ENCODE measurements at places on chromosomes 1 and 21.

GRCh38 chr1:54046671-54047383 lies 6.2 kb downstream of the TMEM59 start:
- no peak for DNase-seq

DNA sequence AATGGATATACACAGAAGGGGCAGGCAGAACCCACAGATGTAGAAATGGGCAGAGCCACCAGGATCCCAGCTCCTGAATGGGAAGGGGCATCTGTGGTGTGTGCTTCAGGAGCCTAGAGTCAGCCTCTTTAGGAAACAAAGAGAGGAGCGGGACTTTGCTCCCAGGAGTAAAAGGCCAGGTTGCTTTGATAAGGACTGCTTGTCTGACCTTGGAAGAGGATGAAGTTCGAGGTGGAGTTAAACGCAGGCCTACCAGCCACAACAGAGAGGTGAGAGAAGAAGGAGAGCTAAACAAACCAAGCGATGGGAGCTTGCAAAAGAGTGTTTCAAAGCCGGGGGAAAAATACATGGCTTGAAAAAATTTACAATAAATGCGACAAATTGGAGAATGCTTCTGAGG lies 49.9 kb upstream of the TMPRSS2 start:
- DNase-seq = no peak

- DNase-seq = no peak
Observed at GRCh38 chr1:101165532-101165931, 71.3 kb upstream of the S1PR1 start.

GRCh38 chr1:16440470-16441281 lies at the start of gene NECAP2:
Gene NECAP2 (plus strand): TSS chr1:16440724. CDS start chr1:16440762, 38 bp downstream.
- peak; percentile 89 for DNase-seq

DNA sequence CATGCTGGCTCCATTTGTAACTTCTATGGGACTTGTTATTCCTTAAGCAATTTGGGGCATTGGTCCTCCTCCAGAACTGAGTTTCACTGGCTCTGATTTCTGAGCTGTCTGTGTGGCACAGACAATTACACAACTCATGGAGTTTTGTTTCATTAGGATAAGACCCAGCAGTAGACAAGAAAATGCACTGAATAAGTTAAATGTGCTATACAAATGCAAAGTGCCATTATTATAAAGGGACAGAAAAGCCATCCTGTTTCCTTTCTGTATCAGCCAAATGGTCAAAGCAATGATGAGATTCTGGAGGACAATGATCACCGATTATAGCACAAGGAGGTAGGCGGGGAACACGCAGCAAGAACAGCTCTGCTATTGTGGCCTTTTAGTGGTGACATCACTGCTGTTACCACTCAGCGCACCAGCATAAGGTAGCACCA lies 81.9 kb downstream of the CNIH3 start:
- no peak for DNase-seq

DNA sequence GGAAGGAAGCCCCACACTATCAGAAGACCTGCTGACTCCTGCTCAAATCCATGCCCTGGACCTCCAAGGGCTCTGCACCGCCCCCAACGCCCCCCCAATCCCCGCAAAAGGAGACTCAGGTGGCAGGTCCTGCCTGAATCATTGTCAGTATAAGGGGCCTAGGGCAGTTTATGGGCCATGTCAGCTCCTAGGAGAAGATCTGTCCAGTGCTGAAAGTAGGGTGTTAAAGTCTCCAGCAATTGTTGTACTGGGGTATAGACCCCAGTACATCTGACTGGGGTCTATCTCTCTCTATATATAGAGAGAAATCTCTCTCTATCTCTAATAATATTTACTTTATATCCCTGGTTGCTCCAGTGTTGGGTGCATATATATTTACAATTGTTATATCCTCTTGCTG lies 12.1 kb upstream of the OLIG2 start:
- DNase-seq = no peak

DNA sequence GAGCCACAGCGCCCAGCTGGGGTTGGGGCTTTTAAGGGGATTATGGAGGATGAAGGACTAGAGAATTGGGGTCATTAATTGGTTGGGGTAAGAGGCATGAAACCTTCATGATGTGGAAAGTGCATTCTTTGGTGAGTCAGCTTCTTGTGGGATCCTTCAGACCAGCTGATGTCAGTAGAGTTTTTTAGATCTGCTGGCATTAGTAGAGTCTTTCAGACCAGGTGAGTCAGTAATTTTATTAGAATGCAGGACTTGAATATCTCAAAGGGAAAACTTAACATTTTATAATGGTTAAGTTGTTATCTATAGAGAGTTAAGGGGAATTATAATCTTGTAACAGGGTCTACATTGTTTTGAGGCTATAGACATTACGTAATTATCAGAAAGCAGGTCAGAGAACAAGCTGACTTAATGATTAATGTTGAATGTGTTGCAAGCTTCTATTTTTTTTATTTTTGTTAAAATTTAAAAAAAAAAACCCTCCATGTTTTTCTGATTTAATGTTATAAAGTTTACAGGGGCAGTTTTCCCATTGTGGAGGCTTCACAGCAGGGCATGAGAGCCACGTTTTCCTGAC lies 160.9 kb upstream of the FMN2 start:
- DNase-seq = no peak

GRCh38 chr1:74271503-74271902 lies 36.3 kb downstream of the TNNI3K start:
- no peak for DNase-seq

GRCh38 chr1:176785791-176786190 lies 322.8 kb downstream of the PAPPA2 start:
- no peak for DNase-seq

DNA sequence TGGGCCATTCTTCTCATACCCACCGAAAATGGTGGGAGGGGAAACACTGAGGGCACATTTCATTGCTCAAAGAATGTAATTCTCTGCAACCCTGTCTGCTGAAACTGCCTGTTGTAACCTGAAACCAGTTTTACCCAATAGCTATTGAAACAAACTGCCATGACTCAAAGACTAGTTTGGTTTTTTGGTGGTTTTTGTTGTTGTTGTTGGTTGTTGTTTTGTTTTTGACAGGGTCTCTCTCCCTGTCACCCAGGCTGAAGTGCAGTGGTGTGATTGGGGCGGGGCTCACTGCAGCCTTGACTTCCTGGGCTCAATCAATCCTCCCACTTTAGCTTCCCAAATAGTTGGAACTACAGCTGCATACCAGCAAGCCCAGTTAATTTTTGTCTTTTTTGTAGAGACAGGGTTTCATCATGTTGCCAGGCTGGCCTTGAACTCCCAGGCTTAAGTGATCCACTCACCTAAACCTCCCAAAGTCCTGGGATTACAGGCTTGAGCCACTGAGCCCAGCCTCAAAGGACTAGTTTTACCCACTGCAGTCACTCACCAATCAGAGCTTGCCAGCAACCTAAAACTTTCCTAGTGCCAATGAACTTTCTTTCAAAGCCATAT lies 2.1 kb upstream of the IPP start:
- DNase-seq = no peak

DNA sequence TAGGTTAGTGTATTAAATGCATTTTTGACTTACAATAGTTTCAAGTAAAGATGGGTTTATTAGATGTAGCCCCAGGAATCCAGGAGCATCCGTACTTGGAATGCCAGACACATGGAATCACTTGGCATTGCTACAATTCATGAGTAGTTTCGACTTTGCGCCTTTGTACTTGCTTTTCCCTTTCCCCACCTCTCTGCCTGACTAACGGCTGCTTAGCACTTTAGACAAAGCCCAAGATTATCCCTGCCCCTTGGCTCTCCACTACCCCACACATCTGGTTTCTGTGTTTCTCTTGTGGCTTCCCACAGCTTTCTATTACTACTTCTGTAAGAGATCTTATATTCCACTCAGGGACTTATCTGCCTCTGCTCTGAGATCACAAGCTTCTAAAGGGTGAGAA lies 397.7 kb upstream of the POU3F1 start:
- DNase-seq = no peak

- no peak for DNase-seq
Observed at GRCh38 chr1:94301186-94301585, 63.8 kb upstream of the ARHGAP29 start.

DNA sequence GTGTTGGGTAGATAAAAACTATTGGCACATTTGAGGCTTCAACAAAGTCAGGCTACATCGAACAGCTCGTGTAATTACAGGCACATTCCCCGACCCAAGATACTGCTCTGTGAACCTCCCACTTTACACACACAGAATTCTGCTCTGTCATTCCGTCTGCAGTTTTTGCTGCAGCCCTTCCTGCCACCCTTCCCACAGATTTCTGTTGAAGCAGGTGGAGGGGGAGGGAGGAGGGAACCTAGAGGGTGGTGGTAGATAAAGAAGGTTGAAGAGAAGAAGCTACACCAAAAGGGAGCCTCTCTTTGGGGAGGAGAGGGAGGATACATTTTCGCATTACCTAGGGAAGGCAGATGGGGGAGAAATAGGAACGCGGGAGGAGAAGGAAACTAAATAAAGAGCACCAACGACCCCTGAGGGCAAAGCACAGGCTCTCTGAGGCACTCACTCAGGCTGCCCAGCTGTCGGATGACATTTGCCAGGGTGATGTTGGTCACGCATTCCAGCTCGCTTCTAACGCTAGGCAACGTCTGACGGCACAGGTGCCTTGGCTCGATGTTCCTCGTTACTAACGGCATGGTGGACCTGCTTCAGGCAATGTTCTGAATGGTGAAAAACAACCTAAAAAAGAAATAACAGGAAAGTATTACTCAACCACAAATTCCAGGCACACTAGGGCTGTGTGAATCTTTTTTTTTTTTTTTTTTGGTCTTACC lies 36.0 kb downstream of the GPR3 start:
- no peak for DNase-seq

DNA sequence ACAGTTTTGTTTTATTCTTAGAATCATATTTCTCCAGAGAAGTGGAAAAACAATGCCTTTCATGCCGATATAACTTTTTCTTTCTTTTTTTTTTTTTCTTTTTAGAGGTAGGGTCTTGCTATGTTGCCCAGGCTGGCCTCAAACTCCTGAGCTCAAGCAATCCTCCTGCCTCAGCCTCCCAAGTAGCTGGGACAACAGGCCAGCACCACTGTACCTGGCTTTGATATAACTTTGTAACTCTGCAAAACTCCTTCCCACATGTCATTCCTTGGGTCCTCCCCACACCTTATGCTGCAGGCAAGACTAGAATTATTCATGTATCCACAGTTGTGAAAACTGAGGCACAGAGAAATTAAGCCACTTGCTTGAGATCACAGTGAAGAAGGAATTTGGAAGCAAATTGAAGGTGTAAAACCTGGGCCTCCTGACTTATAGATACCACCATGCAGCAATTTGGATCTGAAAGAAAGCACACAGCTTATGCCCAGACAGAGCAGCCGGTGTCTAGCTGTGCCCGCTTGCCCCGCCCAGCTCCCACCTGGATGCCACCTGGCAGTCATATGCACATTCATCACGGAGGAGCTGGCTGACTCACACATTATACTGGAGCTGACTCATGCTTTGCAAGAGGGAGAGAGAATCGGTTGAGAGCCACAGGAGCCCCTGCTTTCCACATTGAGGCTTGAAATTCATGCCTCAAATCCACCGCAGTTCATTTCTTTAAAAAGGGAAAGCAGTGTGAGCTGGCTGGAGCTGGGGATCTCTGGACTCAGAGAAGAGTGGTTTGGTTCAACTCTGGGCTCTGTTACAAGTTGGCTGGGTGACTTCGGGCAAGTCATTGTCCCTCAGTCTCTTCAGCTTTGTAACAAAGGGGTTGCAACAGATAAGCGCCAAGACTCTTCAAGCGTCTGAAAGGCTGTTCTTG lies 8.3 kb upstream of the SLC2A1 start:
- DNase-seq = no peak

GRCh38 chr1:238443687-238444086 lies 553.0 kb upstream of the ZP4 start:
- no peak for DNase-seq
